ENCODE measurements at places on chromosomes 3 and 15. TPM values are rescaled to one million over a fixed set of nuclear protein-coding genes. Genes with fewer than 3 reads are reported as not detected.

SLC38A3 gene
- total RNA-seq, result not detected

GOLGA6A gene
- not detected for total RNA-seq

ANKUB1 gene
- 1.3 TPM for total RNA-seq

LRRC31 gene
- total RNA-seq, result 0.24 TPM

ATG3 gene
- total RNA-seq, result 63.1 TPM

NR2E3 gene
- not detected for total RNA-seq

MESP2 gene
- 0.48 TPM for total RNA-seq

SLC12A1 gene
- total RNA-seq, result not detected

GCNT3 gene
- total RNA-seq, result 10.4 TPM

A4GNT gene
- not detected for total RNA-seq

SLC12A8 gene
- total RNA-seq, result 20.7 TPM

CHDH gene
- total RNA-seq, result 1.2 TPM

BRPF1 gene
- total RNA-seq, result 14.5 TPM

CD200 gene
- total RNA-seq, result under 0.01 TPM

SLC26A6 gene
- 37.5 TPM for total RNA-seq

LEKR1 gene
- not detected for total RNA-seq

SCN5A gene
- not detected for total RNA-seq

TUBGCP5 gene
- total RNA-seq, result 19.8 TPM

OR5K2 gene
- not detected for total RNA-seq

TYRO3 gene
- total RNA-seq, result 5.5 TPM

IL17RB gene
- total RNA-seq, result 1.2 TPM

CPNE4 gene
- 0.24 TPM for total RNA-seq

PIK3CA gene
- total RNA-seq, result 20.0 TPM

GCSAM gene
- total RNA-seq, result 0.48 TPM

RNU5B-1 gene
- total RNA-seq, result not detected

PIK3R4 gene
- 34.1 TPM for total RNA-seq

SAXO2 gene
- under 0.01 TPM for total RNA-seq

WNT7A gene
- 8.1 TPM for total RNA-seq

SAMMSON gene
- total RNA-seq, result not detected

RASGRP1 gene
- 2.7 TPM for total RNA-seq

Measured in tracheal epithelial cell (primary cell).